ENCODE measurements at places on chromosomes 2 and 18.

- DNase-seq: no peak
Observed at GRCh38 chr2:112601754-112602153, 17.3 kb downstream of the CHCHD5 start.

GRCh38 chr2:112662704-112663103, 17.0 kb downstream of the SLC20A1 start:
- no peak for DNase-seq

DNA sequence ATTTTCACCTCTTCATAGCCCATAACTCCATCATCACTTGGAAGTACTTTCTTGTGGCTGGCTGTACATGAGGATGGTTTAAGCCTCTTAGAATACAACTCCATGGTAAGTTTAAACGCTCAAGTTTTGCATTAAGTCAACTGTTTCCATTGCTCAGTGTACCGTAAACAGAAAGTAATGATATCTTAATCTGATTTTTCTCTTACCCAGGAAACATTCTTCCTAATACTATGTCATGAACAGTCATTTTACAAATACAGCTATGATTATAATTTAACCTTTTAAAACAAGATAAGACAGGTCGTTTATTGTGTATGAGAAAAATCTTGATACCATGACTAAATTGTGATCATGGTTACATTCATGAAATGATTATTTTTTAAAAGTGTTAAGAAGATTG, 11.6 kb upstream of the DYNC2LI1 start:
- no peak for DNase-seq

DNA sequence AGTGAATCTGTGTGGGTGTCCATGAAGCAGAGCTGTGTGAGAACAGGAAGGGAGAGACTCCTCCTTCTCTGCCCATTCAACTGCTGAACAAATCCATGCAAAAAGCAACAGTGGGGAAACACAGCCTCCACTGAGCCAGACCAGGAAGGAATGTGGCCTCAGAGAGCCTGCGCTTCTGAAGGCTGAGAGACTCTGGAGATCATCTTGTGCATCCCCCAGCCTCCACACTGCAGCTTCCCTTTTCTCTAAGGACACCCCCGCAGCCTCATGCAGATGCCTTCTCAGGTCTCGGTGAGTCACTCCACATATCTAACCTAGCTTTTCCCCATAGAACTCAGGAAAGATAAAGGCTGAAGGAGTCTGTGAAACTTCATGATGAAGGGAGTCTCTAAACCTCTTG, 402.9 kb downstream of the TNS1 start:
- no peak for DNase-seq

Data from CD4-positive, CD25-positive, alpha-beta regulatory T cell (primary cell).